Naive B cell (primary cell): ENCODE measurements at places on chromosomes 13 and 19. TPM values are rescaled to one million over a fixed set of nuclear protein-coding genes. Genes with fewer than 3 reads are reported as not detected.

- no peaks in the 10 kb centered on the region for H3K27me3 ChIP-seq
- no peaks in the 10 kb centered on the region for H3K36me3 ChIP-seq
- peaks cover 18% of the 10 kb centered on the region for H3K4me1 ChIP-seq
- H3K27ac ChIP-seq, result no peak overlapping the region
- H3K4me3 ChIP-seq, result no peak overlapping the region
- no peak for DNase-seq
Observed at GRCh38 chr13:99600318-99600717, 99.0 kb downstream of the TM9SF2 start.

DNA sequence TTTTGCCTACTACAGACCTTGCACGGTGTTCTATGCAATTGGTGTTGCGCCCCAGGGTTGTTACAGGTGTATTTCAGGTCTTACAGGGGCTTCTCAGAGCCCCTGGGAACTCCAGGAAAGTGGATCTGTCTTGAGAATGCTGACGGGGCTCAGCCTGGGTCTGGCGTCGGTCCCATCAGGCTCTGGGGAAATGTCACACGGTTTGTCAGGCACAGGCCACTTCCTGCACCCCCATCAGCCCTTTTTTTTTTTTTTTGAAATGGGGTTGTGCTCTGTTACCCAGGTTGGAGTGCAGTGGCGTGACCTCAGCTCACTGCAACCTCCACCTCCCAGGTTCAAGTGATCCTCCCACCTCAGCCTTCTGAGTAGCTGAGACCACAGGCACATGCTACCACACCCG, 13.2 kb downstream of the CLEC4G start:
- H3K4me3 ChIP-seq, result peak overlapping the region; percentile 61
- H3K4me1 ChIP-seq, result peaks cover 77% of the 10 kb centered on the region
- H3K27ac ChIP-seq, result peak overlapping the region; percentile 81

DNA sequence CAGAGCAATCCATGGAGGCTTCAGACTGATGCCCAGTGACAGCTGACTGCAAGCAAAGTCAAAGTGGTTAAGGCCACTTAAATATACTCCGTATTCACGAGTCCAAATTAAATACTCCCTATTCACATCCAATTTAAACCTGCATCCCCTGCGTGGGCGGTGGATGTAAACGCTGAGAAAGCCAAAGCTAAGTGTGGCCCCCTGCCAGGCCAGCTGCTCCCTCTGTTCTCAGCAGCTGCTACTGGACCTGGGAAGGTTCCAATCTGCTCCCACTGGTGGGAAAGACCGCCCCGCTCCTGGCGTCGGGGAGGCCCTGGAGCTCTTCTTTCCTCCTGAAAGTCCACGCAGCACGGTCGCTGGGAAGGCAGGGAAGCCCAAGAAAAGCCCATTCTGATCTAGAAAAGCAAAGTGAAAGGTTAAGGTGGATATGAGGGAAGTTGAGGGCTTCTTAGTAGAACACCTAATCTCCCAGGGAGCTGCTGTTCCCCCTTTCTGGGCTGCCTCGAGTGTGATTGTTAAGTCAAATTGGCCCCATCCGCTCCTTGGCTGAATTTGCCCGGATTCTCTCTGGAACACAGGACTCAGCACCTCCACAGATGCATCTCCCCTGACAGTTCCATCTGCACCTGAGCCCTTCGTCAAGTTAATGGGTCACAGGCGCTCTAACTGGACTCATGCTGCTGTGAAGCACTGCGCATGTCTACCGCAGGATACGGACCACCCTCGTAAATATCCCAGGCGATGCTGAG, 205.5 kb downstream of the USP12 start:
- H3K4me3 ChIP-seq, result no peak overlapping the region
- H3K27ac ChIP-seq, result no peak overlapping the region
- H3K27me3 ChIP-seq, result peaks cover 4% of the 10 kb centered on the region

DNA sequence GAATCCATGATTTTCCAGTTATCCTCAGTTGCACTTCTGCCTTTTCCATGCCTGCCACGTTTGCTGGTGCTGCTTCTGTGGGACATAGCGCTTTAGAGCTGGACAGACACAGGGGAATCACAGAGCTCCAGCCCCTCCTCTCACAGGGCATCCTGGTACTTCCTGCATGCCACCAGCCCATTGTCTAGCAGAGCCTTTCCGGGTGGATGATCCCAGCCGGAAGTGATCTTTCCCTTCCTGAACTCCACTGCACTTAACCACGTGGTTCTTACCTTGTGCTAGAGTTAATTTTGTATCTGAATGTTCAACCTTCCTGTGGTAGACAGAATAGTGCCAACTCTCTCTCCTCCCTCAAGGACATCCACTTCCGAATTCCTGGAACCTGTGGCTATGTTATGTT, 12.6 kb upstream of the OLFM4 start:
- peaks cover 10% of the 10 kb centered on the region for H3K4me1 ChIP-seq
- H3K27ac ChIP-seq, result no peak overlapping the region
- no peaks in the 10 kb centered on the region for H3K36me3 ChIP-seq
- H3K27me3 ChIP-seq, result no peaks in the 10 kb centered on the region
- no peak for DNase-seq
- H3K4me3 ChIP-seq, result no peak overlapping the region

DNA sequence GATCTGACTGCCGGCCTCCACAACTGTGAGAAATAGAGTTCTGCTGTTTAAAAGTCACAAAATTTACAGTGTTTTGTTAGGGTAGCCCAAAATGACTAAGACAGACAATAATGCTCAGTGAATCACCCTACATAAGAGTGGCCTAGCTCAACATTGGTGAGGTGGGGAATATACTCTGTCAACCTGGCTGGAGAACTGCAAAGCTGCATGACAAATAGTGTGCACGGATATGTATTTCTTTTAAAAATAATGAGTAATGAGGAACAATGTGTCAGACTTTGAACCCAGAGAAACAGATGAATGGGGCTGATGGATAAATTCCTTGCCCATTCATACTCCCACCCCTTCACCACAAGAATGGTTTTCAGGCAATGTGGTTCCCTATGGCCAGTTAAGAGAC, 372.4 kb downstream of the SUCLA2 start:
- H3K4me3 ChIP-seq, result no peak overlapping the region
- no peak for DNase-seq
- no peaks in the 10 kb centered on the region for H3K4me1 ChIP-seq

DNA sequence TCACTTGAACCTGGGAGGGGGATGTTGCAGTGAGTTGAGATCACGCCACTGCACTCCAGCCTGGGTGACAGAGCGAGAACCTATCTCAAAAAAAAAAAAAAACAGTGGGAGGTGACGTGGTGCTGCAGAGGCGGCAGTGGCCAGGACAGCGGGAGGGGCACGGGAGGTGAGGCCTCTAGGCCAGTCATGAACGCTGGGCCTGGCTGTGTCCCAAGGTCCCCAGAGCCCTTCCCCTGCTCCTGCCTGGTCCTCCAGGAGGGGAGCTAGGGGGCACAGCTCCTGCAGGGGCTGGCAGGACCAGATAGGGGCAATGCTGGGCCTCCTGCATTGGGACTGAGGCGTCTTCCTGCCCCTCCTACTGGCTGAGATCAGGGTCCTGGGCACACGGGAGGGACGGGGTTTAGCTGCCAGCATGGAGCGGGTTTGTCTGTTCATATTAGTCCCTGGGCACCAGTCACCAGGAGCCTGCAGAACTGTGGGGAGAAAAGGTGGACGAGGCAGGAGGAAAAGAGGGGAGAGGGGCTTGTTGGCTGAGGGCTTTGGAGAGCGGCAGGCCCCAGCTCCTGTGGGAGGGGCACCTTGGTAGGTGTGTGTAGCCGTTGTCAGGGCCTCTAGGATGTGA, 4.5 kb downstream of the MAP2K7 start:
- no peaks in the 10 kb centered on the region for H3K27me3 ChIP-seq
- no peak for DNase-seq
- no peak overlapping the region for H3K4me3 ChIP-seq
- H3K27ac ChIP-seq, result no peak overlapping the region
- H3K4me1 ChIP-seq, result peaks cover 40% of the 10 kb centered on the region

DNA sequence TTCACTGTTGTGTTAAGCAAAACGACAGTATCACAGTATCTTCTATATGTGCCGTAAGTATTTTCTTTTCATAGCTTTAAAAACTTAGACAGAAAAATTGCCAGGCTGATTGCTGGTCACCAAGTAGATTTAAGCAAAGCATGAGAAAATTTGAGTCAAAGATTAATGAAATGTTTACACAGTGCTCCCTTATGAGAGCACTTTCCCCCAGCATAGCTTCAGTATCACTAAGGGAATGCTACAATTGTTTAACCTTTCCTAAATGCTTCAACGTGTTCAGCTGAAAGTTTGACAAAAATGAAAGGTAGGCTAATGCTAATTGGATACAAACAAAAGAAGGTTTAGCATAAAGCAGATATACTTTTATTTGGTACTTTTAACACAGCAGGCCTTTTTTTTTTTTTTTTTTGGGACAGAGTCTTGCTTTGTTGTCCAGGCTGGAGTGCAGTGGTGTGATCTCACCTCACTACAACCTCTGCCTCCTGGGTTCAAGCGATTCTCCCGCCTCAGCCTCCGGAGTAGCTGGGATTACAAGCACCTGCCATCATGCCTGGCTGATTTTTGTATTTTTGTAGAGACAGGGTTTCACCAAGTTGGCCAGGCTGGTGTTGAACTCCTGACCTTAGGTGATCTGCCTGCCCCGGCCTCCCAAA, 23.4 kb downstream of the PCCA start:
- DNase-seq, result no peak
- peaks cover 15% of the 10 kb centered on the region for H3K4me1 ChIP-seq
- H3K27me3 ChIP-seq, result no peaks in the 10 kb centered on the region
- no peak overlapping the region for H3K4me3 ChIP-seq
- H3K27ac ChIP-seq, result no peak overlapping the region

DNA sequence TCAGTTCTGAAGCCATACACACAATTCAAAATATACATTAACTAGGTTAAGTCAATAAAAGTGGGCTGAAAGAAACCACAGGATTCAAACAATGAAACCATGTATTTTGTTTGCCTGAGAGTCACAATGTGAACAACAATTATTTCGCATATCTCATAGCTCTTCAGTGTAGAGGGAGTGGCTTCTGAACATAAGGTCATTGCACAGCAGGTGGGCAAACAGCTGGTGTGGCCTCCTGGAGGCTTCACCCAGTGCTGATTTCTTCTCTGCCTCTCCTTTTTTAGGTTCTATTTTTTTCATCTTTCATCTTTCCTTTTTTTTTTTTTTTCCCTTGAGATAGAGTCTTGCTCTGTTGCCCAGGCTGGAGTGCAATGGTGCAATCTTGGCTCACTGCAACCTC, 40.4 kb upstream of the ZNF254 start:
- peaks cover 42% of the 10 kb centered on the region for H3K36me3 ChIP-seq
- DNase-seq, result no peak
- no peaks in the 10 kb centered on the region for H3K27me3 ChIP-seq
- no peak overlapping the region for H3K4me3 ChIP-seq
- H3K27ac ChIP-seq, result peak overlapping the region; percentile 34

DNA sequence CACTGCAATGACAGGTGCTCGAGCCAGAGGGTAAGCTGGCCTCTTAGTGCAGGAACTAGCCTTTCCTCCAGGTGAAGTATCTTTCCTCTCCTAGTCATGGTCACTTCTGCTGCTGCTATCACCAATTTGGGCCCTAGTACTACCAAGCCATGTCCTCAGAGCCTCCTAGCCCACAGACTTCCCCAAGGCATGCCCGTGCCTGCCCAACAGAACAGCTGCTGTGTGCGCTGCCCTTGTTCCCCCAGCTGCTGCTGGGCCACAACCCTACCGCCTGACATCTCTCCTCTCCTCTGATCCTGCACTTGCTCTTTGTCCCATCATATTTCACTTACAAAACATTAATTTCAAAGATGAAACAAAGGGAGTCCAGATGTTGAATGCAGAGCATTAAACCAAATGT, 168.5 kb upstream of the FREM2 start:
- H3K36me3 ChIP-seq, result no peaks in the 10 kb centered on the region
- H3K4me3 ChIP-seq, result no peak overlapping the region
- no peak overlapping the region for H3K27ac ChIP-seq
- H3K27me3 ChIP-seq, result peaks cover 6% of the 10 kb centered on the region

- DNase-seq, result no peak
- no peak overlapping the region for H3K4me3 ChIP-seq
- H3K27ac ChIP-seq, result no peak overlapping the region
- H3K27me3 ChIP-seq, result peaks cover 25% of the 10 kb centered on the region
- no peaks in the 10 kb centered on the region for H3K36me3 ChIP-seq
Observed at GRCh38 chr13:111598747-111599146, 278.3 kb downstream of the TEX29 start.

- no peak for DNase-seq
- no peak overlapping the region for H3K4me3 ChIP-seq
- H3K27me3 ChIP-seq, result no peaks in the 10 kb centered on the region
- H3K4me1 ChIP-seq, result peaks cover 26% of the 10 kb centered on the region
- no peak overlapping the region for H3K27ac ChIP-seq
- H3K36me3 ChIP-seq, result peaks cover 49% of the 10 kb centered on the region
Observed at GRCh38 chr13:111247552-111247951, 72.9 kb upstream of the TEX29 start.

- H3K4me3 ChIP-seq, result no peak overlapping the region
- peaks cover 16% of the 10 kb centered on the region for H3K36me3 ChIP-seq
- no peak for DNase-seq
- no peak overlapping the region for H3K27ac ChIP-seq
Observed at GRCh38 chr19:47142779-47143178, 12.1 kb downstream of the SAE1 start.

- no peak overlapping the region for H3K4me3 ChIP-seq
- H3K36me3 ChIP-seq, result no peaks in the 10 kb centered on the region
- H3K27me3 ChIP-seq, result no peaks in the 10 kb centered on the region
- H3K4me1 ChIP-seq, result no peaks in the 10 kb centered on the region
- no peak for DNase-seq
Observed at GRCh38 chr13:103883164-103883563, 816.9 kb upstream of the SLC10A2 start.

DNA sequence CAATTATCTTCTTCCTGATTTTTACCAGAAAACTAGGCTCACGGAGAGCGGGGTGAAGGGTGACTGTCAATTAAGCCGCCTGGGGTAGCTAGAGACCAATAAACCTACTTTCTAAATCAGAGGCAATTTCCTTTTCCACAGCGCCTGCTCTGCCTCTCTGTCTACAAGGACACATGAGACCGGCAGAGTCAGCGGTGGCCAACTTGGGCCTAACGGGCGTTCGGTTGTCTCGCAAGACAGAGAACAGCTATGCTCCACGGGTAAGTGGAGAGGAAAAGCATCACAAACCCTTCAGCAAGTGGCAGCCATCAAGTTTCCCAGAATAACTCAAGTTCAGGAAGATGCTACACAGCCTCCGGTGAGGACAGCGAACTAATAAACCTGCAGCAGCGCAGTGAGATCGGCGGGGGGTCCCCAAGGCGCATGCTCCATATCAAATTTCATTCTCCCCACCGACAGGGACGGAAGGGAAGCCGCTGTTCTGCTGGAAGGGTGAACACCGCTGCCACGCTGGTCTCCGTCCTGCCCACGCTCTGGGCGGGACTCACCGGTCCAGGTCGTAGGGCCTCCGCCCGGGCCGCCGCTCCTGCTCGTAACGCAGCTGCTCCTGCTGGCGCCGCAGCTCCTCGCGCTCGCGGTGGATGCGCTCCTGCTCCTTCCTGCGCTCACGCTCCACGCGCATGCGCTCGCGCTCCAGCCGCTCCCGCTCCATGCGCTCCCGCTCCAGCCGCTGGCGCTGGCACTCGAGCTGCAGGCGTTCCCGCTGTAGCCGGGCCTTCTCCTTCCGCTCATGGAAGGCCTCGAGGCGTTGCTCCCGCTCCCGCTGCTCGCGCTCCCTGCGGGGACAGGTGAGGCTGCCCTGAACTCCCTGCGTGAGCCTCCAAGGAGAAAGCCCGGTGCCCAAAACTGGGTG, 25.8 kb upstream of the TINCR start:
- H3K27ac ChIP-seq, result no peak overlapping the region
- H3K27me3 ChIP-seq, result no peaks in the 10 kb centered on the region
- H3K4me3 ChIP-seq, result no peak overlapping the region
- peaks cover 15% of the 10 kb centered on the region for H3K36me3 ChIP-seq

The ZNF726 gene
- 4.0 TPM for polyA plus RNA-seq

The C2CD4C gene
- not detected for polyA plus RNA-seq

The SLC15A1 gene
- not detected for polyA plus RNA-seq

The GTF2F2 gene
- polyA plus RNA-seq, result 3.1 TPM

The SPTBN4 gene
- polyA plus RNA-seq, result not detected

The ATP4B gene
- polyA plus RNA-seq, result not detected

The TMEM259 gene
- polyA plus RNA-seq, result 54.1 TPM

The KIR3DL2 gene
- polyA plus RNA-seq, result not detected
